ENCODE measurements at places on chromosomes 2 and 18. TPM values are rescaled to one million over a fixed set of nuclear protein-coding genes. Genes with fewer than 3 reads are reported as not detected.

The RPRD1A gene
- 9.7 TPM for polyA plus RNA-seq

The PIEZO2 gene
- not detected for polyA plus RNA-seq

The POU3F3 gene
- not detected for polyA plus RNA-seq

The VWA3B gene
- not detected for polyA plus RNA-seq

The DNAJC5G gene
- not detected for polyA plus RNA-seq

The XRCC5 gene
- polyA plus RNA-seq: 303 TPM

The EEF1B2 gene
- 1,183 TPM for polyA plus RNA-seq

The LYPD6B gene
- polyA plus RNA-seq: not detected
